Lower leg skin (tissue), 4 donors: ENCODE measurements at places on chromosomes 2 and 18. TPM values are rescaled to one million over a fixed set of nuclear protein-coding genes. Genes with fewer than 3 reads are reported as not detected.

Gene FAP
- 1.7 TPM for total RNA-seq

Gene PGAP1
- total RNA-seq = 25.4 TPM

Gene BABAM2
- 24.7 TPM for total RNA-seq

Gene IL1RN
- 124 TPM for total RNA-seq

Gene PLB1
- 3.4 TPM for total RNA-seq

Gene DNAH7
- total RNA-seq = 0.34 TPM

DNA sequence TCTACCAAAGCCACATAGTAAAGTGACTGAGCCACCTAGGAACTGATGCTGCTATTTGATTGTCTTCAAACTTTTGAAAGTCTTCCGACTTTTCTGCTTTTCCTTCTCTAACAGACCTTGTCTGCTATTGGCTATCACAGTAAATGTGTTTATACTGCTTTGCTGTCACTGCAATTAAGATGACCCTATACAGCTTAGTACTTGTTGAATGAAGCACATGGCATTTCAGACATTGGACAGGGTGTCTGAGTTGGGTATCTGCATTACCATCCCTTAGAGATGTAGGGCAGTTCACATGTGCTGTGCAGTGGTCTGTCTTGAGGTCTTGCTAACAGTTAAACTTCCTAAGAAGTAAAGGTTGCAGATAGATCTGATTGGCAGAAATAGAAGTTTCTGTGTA is 3.6 kb downstream of the WDR43 start:
- DNase-seq = no peak

DNA sequence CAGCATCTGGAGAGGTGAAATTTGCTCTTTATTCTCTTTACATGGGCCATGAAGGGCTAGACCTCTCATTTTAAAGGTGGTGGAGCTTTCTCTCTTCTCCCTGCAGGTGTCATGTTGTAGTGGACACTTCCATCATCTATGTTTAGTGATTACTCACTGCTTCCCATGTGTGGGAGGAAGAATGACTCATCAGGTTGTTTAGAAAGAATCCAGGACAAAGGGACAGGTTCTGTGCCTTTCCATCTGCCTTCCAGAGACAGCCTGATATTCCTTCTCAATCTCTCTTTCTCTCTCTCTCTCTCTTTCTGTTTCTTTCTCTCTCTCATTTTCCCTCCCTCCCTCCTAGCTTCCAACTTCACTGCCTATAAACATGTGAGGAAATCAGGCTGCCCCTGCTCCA is 38.7 kb downstream of the SCG2 start:
- DNase-seq = no peak

GRCh38 chr2:142502402-142502801 is 371.6 kb upstream of the LRP1B start:
- no peak for DNase-seq

DNA sequence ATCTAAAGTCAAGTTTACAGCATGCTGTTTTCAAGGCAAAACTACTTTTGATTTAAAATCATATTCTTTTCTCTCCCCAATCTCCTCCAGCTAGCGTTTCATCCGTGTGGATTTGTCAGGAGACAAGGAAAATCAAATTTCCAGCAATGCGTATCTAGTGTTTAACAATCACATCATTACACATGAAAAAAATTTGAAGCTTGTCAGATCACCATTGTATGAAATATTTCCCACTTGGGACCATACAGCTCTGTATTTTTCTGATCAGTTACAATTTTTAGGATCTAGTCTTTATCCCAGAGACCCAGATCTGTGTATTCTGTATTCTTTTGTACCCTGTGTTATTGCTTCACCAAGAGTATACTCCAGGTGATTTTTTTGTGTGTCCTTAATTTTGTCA is 28.6 kb upstream of the CYP1B1 start:
- DNase-seq = no peak

- no peak for DNase-seq
Measured at GRCh38 chr18:903701-904100, 970 bp upstream of the ADCYAP1 start.

DNA sequence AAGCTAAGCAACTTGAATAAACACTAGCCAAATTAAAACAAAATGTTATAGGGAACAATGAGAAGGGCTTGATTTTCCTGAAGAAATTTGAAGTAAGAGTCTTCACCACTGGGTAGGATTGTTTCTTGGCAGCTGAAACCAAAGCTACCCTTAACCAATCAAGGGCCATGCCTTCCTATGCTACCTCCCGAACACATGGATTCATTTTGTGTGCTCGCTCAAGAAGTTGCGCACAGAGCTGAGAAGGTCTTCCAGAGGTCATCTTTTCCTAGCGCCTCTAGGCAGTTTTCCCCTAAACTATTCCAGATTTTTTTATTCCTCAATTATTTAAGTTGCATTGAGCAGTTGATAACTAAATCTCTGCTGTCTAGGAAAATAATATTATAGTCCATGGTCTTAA is 264.6 kb downstream of the RBM43 start:
- no peak for DNase-seq

DNA sequence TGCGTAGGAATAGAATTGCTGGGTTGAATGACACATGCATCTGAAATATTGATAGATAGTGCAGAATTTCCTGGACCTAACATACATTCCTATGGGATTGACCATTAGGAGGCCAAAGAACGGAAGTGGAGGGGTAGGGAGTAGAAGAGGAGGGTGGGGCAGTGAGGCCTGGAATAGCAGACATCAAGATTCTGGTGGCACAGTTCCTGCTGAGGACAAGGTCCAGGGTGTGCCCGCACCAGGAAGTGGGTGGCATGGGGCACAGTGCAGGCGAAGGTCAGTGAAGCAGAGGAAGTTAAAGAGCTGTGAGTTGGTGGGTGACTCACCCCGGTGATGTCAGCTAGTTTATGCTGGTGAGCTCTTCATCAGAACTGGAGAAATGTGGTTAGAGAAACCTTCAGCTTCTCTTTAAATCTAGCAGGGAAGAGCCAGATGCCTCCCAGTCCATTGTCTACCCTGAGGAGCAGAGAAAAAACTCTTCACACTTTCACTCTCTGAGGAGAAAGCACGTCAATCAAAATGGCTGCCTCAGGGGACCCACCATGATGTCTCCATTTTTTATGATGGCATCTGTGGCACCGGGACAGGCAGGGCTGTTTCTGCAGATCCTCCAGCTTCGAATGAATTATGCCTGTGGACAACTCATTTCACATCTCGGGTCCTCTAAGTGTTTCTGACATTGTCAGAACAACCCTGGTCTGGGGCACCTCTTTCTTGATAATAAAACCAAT is 55.9 kb upstream of the CTLA4 start:
- DNase-seq = peak; percentile 71

DNA sequence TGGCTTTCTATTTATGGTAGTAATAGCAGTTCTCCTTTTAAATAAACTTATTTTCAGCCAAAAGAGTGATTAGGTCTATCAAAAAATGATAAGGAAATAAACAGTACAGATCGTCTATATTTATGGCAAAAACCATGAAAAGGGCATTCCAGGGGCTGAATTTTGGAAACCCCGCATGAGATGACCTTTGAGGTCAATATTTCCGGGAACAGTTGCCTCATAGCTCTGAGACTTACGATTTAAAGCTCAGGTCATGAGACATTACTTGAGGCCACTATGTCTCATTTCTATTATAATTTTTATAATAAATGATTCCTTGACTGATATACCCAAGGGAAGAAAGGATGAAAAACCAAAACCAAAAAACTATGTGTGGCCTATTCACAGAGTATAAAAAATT is 101.1 kb downstream of the LDLRAD4 start:
- DNase-seq = no peak

- no peak for DNase-seq
Measured at GRCh38 chr2:8538531-8538930, 143.3 kb upstream of the ID2 start.

GRCh38 chr2:206452242-206452641 is 8.9 kb downstream of the ADAM23 start:
- no peak for DNase-seq

DNA sequence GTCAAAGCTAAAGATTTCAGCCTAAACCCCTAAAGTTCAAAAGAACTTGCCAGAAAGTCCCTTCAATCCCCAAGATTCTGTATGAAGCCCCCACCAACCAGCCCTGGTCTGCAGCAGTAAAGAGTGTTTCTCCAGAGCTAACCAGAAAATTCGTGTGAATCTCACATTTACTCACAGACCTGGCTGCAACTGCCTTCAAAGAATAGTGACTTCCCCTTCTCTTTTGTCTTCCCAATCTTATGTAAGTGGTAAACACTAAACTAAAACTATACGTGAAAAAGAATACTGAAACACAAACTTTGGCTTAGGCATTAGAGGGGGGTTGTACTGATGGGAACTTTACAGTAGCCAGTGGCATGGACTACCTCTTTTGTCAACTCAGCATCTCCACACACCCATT is 50.6 kb upstream of the SETBP1 start:
- DNase-seq = no peak
